ENCODE measurements at places on chromosomes 5 and 9. TPM values are rescaled to one million over a fixed set of nuclear protein-coding genes. Genes with fewer than 3 reads are reported as not detected.
A peak's percentile ranks its signal among the peaks of the same experiment; 100 is the strongest.

DNA sequence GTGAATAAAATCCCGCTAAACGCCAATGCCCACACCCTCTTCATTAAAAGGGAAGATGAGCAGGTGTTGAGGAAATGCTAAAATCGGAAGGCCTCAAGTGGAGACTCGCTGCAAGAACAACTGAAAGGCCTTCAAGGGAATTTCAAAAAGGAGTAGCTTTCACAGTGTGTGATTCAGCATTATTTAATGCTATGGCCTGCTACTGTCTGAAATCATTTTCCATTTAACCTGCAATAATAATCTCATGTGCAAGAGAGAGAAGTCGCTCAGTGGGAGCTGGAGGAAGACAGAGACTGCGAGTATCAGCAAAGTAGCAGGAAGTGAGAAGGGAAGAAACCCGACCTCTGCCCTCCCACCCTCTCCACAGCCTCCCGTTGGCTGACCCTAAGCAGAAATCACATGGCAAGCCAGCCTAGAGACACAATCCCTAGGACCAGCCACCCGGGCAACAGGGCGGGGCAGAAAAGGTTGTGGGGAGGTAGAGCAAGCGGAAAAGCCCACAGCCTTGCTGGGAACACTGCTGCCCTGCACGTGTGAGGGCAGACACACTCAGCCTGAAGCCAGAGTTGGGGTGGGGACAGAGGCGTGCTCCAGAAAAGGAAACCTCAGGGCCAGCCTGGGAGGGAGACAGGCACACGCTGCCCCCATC lies 39.9 kb upstream of the CTSL start:
- DNase-seq = peak; percentile 52
- H3K27ac ChIP-seq = peak overlapping the region; percentile 73
- no peak overlapping the region for H3K4me3 ChIP-seq
- no peaks in the 10 kb centered on the region for H3K36me3 ChIP-seq

GRCh38 chr5:68818057-68818695 lies 275.6 kb upstream of the SLC30A5 start:
- no peaks in the 10 kb centered on the region for H3K36me3 ChIP-seq
- no peak for DNase-seq
- no peak overlapping the region for H3K27ac ChIP-seq
- no peak overlapping the region for H3K4me3 ChIP-seq

DNA sequence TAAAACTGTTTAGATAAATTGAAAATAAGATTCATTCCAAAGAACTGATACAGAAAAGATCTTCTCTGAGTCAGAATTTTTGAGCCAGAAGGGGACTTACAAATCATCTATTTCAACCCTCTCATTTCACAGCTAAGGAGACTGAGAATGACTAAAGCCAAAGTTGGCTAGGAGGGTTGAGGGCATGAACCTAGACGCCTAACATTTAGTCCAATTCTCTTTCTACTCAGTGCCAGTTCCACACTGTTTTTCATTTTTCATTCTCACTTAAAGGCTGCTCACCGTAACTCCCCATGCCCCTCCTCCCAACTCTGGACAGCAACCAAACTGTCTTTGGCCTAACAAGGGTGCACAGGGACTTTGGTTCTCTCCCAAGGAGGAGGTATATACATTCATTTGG lies 364.0 kb downstream of the NDUFS4 start:
- no peak for DNase-seq
- no peaks in the 10 kb centered on the region for H3K27me3 ChIP-seq
- no peaks in the 10 kb centered on the region for H3K36me3 ChIP-seq

GRCh38 chr9:92527832-92528521 lies 7.8 kb downstream of the ECM2 start:
- H3K27ac ChIP-seq = no peak overlapping the region
- H3K36me3 ChIP-seq = no peaks in the 10 kb centered on the region
- no peaks in the 10 kb centered on the region for H3K27me3 ChIP-seq
- H3K4me1 ChIP-seq = no peaks in the 10 kb centered on the region
- DNase-seq = no peak

- H3K4me3 ChIP-seq = no peak overlapping the region
- no peak overlapping the region for H3K27ac ChIP-seq
- H3K4me1 ChIP-seq = no peaks in the 10 kb centered on the region
- no peaks in the 10 kb centered on the region for H3K36me3 ChIP-seq
- no peaks in the 10 kb centered on the region for H3K27me3 ChIP-seq
Observed at GRCh38 chr5:110342683-110343082, 383.8 kb downstream of the TMEM232 start.

The LCNL1 gene
- total RNA-seq = 0.06 TPM

GRCh38 chr5:132371603-132371994 lies 2.1 kb downstream of the SLC22A5 start:
- no peaks in the 10 kb centered on the region for H3K27me3 ChIP-seq
- DNase-seq = no peak
- H3K27ac ChIP-seq = no peak overlapping the region
- H3K4me1 ChIP-seq = peaks cover 38% of the 10 kb centered on the region
- H3K4me3 ChIP-seq = no peak overlapping the region
- no peaks in the 10 kb centered on the region for H3K36me3 ChIP-seq

The PDCD1LG2 gene
- 1.4 TPM for total RNA-seq

DNA sequence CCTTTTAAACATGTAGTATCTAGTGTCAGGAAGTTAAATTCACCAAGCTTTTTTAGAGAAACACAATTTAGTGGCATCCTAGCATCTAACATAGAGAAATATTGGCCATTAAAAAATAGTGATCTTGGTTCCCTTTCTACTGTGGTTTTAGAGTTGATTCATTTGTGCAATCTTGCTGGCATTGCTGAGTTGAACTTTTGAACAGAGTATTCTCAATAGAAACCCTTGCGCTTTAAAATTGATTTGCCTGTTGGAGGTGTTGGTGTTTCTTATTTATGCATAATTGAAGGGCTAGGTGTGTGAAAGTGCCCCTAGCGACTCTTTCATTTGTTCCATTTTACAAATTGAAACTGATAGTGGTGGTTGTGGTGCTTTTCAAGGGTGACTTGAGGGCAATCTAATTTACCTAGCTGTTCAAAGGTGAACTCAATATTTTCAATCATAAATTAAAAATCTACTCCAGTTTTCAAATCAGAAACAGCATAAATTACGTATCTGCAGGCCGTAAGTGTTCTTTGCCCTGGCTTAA lies 73.0 kb upstream of the MPDZ start:
- H3K4me1 ChIP-seq = peaks cover 10% of the 10 kb centered on the region
- H3K27me3 ChIP-seq = no peaks in the 10 kb centered on the region
- H3K36me3 ChIP-seq = no peaks in the 10 kb centered on the region
- no peak overlapping the region for H3K27ac ChIP-seq
- no peak for DNase-seq

- no peaks in the 10 kb centered on the region for H3K36me3 ChIP-seq
- H3K27ac ChIP-seq = no peak overlapping the region
- H3K4me3 ChIP-seq = no peak overlapping the region
Observed at GRCh38 chr5:57155033-57155432, 18.8 kb upstream of the GPBP1 start.

The LCP2 gene
- total RNA-seq = 2.4 TPM

The TMC1 gene
- not detected for total RNA-seq

GRCh38 chr5:177601126-177601525 lies 1.2 kb downstream of the B4GALT7 start:
- no peaks in the 10 kb centered on the region for H3K27me3 ChIP-seq
- H3K4me3 ChIP-seq = no peak overlapping the region
- no peak for DNase-seq
- H3K27ac ChIP-seq = peak overlapping the region; percentile 52
- H3K4me1 ChIP-seq = peaks cover 22% of the 10 kb centered on the region
- H3K36me3 ChIP-seq = peaks cover 8% of the 10 kb centered on the region

- no peaks in the 10 kb centered on the region for H3K27me3 ChIP-seq
- no peak overlapping the region for H3K27ac ChIP-seq
- H3K4me1 ChIP-seq = no peaks in the 10 kb centered on the region
- no peaks in the 10 kb centered on the region for H3K36me3 ChIP-seq
- H3K4me3 ChIP-seq = no peak overlapping the region
- DNase-seq = no peak
Observed at GRCh38 chr5:2113348-2114131, 230.8 kb upstream of the IRX4 start.

DNA sequence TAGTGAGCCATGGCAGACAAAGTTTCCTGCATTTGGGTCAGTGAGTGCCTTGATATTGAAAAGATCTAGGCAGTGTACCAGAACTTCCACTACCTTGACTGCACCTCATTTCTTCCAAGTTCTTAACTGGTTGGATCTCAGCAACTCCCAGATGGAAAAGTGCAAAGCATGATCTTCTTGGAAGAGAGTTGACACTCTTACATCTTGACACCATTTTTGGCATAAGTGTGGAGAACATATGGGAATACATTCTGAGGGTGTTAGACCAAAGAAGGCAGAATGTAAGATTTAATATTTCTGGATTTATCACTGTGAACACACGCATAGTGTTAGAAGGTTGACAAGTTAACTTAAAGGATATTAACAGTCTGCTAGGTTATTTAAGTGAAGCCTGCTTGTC lies 555.1 kb upstream of the CTNND2 start:
- no peaks in the 10 kb centered on the region for H3K36me3 ChIP-seq
- no peaks in the 10 kb centered on the region for H3K27me3 ChIP-seq
- DNase-seq = no peak
- no peak overlapping the region for H3K4me3 ChIP-seq
- H3K27ac ChIP-seq = no peak overlapping the region
- no peaks in the 10 kb centered on the region for H3K4me1 ChIP-seq

The TRPM3 gene
- 0.81 TPM for total RNA-seq

The GPR150 gene
- total RNA-seq = 0.35 TPM

- no peaks in the 10 kb centered on the region for H3K36me3 ChIP-seq
- no peak overlapping the region for H3K4me3 ChIP-seq
- no peak for DNase-seq
- peaks cover 6% of the 10 kb centered on the region for H3K4me1 ChIP-seq
Observed at GRCh38 chr5:142872795-142873194, 102.6 kb downstream of the ARHGAP26 start.

The PCDHGA4 gene
- 4.7 TPM for total RNA-seq

GRCh38 chr9:115063058-115063845 lies 54.7 kb downstream of the TNC start:
- no peak overlapping the region for H3K27ac ChIP-seq
- H3K36me3 ChIP-seq = no peaks in the 10 kb centered on the region
- H3K4me1 ChIP-seq = no peaks in the 10 kb centered on the region
- no peak overlapping the region for H3K4me3 ChIP-seq
- DNase-seq = no peak
- no peaks in the 10 kb centered on the region for H3K27me3 ChIP-seq

The LIX1 gene
- not detected for total RNA-seq

The ANKRD33B gene
- 0.22 TPM for total RNA-seq

DNA sequence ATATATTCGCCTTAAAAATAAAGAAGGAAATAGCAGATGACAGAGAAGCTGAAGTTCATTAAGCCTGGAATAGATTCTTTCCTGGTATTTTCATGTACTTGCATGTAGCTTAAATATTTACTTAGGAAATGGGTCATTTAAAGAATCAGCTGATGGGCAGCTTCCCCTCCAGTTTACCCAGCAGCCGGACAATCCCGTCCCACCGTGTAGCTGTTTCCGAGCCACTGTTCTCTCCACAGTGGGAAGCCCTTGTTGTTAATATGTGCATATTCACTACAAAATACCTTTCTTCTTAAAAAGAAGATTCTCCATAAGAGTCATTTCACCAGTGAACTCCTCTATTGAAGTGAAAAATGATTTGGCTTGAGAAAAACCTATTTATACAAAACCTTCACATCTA lies 187.0 kb downstream of the FANCC start:
- H3K27ac ChIP-seq = no peak overlapping the region
- H3K4me1 ChIP-seq = peaks cover 4% of the 10 kb centered on the region
- no peak overlapping the region for H3K4me3 ChIP-seq
- DNase-seq = no peak

- H3K4me3 ChIP-seq = no peak overlapping the region
- H3K27me3 ChIP-seq = no peaks in the 10 kb centered on the region
- no peak for DNase-seq
- H3K27ac ChIP-seq = no peak overlapping the region
- no peaks in the 10 kb centered on the region for H3K4me1 ChIP-seq
Observed at GRCh38 chr5:115588640-115589039, 13.6 kb downstream of the TICAM2 start.

The CBY3 gene
- total RNA-seq = not detected

The DNM1 gene
- total RNA-seq = 12.2 TPM

- H3K4me1 ChIP-seq = peaks cover 2% of the 10 kb centered on the region
- no peak overlapping the region for H3K4me3 ChIP-seq
- H3K36me3 ChIP-seq = peaks cover 14% of the 10 kb centered on the region
- H3K27ac ChIP-seq = no peak overlapping the region
- H3K27me3 ChIP-seq = no peaks in the 10 kb centered on the region
Observed at GRCh38 chr5:7872517-7873130, 3.7 kb downstream of the MTRR start.

The LCN2 gene
- 1.1 TPM for total RNA-seq

DNA sequence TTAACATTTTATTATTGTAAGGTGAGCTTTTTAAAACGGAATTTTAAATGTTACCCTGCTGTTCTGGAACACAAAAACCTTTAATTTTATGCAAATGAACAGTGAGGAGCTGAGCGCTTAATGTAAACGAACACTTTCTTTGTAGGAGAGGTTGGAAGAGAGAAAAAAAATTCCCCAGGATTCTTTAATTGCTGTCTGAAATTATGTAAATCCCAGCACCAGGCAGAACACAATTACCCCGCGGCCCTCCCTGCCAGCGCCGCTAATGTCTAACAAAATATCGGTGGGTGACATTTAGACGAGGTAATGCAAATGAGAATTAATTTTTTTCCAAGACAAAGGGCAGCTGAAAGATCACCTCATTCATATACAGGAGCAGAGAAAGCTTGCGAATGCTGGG lies 143.4 kb upstream of the MVB12B start:
- H3K27ac ChIP-seq = no peak overlapping the region
- peaks cover 8% of the 10 kb centered on the region for H3K27me3 ChIP-seq
- no peak for DNase-seq
- no peaks in the 10 kb centered on the region for H3K4me1 ChIP-seq
- no peak overlapping the region for H3K4me3 ChIP-seq

- H3K36me3 ChIP-seq = no peaks in the 10 kb centered on the region
- no peak overlapping the region for H3K27ac ChIP-seq
- H3K4me3 ChIP-seq = no peak overlapping the region
- no peak for DNase-seq
Observed at GRCh38 chr5:398475-399295, 44.3 kb upstream of the EXOC3 start.

The GCNT1 gene
- 7.0 TPM for total RNA-seq

The TRIP13 gene
- 0.76 TPM for total RNA-seq

The ADAMTS6 gene
- total RNA-seq = 0.88 TPM

The SLC22A4 gene
- total RNA-seq = 1.5 TPM

- no peak overlapping the region for H3K4me3 ChIP-seq
- H3K36me3 ChIP-seq = no peaks in the 10 kb centered on the region
- no peak overlapping the region for H3K27ac ChIP-seq
- H3K27me3 ChIP-seq = no peaks in the 10 kb centered on the region
Observed at GRCh38 chr9:125587819-125588460, 119.1 kb downstream of the MAPKAP1 start.

The ARID3C gene
- not detected for total RNA-seq

- no peak overlapping the region for H3K27ac ChIP-seq
- no peak overlapping the region for H3K4me3 ChIP-seq
- no peak for DNase-seq
Observed at GRCh38 chr9:122036988-122037387, 56.1 kb downstream of the TTLL11 start.

DNA sequence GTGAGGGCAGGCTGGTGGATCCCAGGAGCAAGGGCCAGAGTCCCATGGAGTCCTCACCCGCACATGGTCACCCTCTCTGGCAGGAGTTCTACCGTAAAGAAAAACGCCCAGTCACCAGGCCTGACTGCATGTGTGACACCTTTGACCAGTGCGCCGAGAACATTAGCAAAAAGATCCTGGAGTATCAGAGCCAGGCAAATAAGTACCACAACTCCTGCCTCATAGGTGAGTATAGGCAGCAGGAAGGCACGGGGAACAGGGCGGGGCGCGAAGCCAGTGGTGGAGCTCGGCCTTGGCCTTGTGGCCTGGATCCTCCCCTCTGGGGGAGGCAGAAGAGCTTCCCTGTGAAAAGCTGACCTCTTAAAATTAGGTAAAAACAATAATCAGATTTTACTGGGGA lies 45.4 kb upstream of the TDRD7 start:
- no peaks in the 10 kb centered on the region for H3K27me3 ChIP-seq
- H3K4me1 ChIP-seq = no peaks in the 10 kb centered on the region
- H3K36me3 ChIP-seq = no peaks in the 10 kb centered on the region
